ENCODE measurements at places on chromosomes 7 and 10.

- DNase-seq: no peak
Observed at GRCh38 chr7:141053626-141054025, 20.2 kb upstream of the TMEM178B start.

GRCh38 chr10:29160150-29160617 is 128.7 kb upstream of the LYZL1 start:
- DNase-seq: no peak

DNA sequence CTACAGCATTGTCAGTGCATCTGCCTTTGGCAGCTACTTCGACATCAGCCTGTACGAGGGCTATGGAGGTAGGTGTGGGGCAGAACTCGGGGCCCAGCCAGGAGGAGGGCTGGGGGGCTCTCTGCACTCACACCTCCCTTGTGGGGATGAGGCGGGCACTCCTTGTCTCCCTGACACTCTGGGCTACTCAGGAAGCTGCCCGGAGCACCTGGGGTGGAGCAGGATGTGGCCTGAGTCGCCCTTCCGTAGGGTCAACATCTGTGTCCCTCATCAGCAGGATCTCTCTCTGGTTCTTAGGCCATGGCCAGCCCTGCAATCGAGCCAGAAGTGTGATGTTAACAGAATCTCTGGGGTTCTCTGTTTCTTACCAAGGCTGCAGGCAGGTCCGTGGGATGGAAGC is 40.2 kb downstream of the C10orf105 start:
- DNase-seq: no peak

- no peak for DNase-seq
Observed at GRCh38 chr7:70294211-70294911, 696.1 kb downstream of the AUTS2 start.

DNA sequence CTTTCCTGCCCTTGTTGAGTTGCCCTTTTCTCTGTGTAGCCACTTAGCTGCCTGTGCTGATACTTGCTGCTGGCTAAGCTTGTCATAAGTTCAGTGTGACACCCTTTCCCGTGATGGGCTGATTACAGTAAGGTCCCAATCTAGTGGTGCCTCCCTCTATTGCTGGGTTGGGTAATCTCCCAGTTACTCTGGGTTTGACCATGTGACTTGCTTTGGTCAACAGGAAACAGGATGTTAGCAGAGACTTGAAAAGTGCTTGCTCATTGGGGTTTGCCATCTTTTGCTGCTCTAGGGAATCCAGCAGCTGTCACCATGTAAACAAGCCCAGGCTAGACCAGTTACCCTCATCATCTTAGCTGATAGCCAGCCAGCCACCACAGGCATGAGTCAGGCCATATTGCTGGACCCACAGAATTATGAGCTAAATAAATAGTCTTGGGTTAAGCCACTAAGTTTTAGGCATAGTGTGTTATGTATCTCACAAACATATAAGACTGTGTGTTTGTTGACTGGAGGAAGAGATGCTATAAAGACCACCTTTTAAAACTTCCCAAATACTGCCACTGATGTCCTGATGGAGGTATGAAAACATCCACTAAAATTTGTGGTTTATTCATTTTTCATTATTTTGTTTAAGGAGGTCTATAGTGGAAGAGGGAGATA is 4.0 kb upstream of the LEP start:
- no peak for DNase-seq

- DNase-seq: peak; percentile 39
Observed at GRCh38 chr10:35089611-35090161, 455 bp downstream of the CUL2 start.

Data from NCI-H526 (cell line).